ENCODE measurements at places on chromosomes 11 and 22.
A peak's percentile ranks its signal among the peaks of the same experiment; 100 is the strongest.

DNA sequence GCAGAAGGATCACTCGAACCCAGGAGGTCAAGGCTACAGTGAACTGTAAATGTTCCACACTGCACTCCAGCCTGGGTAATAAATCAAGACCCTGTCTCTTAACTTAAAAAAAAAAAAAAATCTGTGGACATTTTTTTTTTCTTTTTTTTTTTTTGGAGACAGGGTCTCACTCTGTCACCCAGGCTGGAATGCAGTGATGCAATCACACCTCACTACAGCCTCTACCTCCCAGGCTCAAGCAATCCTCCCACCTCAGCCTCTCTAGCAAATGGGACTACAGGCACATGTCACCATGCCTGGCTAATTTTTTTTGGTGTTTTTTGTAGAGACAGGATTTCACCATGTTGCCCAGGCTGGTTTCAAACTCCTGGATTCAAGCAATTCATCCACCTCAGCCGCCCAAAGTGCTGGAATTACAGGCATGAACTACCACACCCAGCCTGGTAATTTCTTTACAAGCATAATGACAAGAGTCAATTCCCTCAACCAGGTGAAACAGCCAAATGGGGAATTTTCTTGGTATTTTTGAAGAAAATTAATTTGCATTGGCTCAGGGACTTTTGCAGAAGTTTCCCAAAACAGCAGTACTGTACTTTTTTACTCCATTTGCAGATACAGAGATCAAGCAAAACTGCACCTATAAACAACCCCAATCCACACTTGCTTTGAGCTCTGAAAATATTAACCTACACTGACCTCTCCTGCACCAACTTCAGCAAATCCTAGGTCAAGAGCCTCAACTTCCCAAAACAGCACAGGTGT, 44.0 kb downstream of the MRTFA start:
- DNase-seq, result no peak

DNA sequence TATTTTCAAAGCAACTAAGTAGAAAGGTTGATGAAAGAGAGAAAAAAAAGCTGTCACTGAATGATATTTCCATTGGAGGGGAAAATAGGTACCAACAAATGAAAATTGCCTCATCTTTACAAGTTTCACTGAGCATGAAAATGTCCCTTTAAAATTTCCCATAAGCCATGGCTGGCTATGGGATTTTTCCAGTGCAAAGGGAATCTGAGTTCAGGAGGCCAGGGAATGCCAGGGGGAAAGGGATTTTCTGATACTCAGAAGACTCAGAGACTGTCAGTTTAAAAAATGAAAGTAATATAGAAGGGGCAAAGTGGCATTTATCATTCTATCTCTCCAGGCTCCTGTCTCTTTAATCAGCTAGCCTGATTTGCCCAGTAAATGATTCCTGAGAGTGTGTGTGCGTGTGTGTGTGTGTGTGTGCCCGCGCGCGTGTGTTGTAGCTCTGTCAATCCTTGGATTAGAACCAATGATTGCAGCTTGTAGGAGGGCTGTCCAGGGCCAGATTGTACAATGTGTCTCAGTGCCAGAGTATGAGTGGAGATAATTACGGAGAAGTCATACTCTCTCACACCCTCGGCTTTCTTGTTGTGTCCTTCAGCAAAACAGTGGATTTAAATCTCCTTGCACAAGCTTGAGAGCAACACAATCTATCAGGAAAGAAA, at the start of gene NTM:
Gene NTM, plus strand, starts transcription at position 526 of the 662 bp plus-strand sequence.
- DNase-seq, result peak; percentile 15

DNA sequence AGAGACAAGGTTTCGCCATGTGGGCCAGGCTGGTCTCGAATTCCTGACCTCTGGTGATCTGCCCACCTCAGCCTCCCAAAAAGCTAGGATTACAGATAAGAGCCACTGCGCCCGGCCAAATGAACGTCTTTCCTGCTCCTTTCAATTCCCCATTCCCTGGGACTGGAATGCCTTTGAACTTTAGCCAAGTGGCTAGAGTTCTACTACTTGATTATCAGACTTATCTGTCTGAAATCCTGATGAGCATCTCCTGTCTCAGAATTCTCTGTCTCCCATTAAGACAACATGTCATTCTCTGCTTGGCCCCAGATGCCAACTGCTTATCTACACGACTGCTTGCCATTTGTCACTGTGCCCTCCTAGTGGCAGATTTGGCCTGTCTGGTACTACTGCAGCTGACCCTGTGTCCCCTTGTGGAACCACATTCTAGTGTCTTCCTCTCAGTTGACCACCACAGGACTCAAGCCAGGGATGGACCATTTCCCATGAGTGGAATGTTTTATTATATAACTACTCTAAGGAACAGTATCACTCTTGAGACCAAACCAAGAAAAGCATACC, 33.1 kb upstream of the IPO7 start:
- no peak for DNase-seq

DNA sequence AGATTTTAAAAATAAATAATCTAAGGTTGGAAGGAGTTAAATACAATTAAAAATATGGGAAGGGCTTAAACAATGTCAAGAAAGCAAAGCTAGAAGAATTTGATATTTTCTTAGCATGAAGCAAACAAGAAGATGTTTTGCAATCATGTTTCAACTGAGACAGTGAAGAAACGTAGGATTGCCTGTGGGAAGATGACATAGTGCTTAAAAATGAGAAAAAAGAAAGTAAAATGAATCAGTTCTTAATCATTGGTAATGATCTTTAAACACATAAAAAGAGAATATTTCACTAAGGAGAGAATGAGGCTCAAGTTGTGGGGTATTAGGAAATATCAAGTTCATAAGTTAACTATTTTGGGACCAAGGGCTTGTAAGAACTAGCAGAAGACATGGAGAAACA, 855.0 kb downstream of the METTL15 start:
- DNase-seq, result peak; percentile 92

- no peak for DNase-seq
Measured at GRCh38 chr11:117829369-117829725, 4.8 kb upstream of the FXYD2 start.

GRCh38 chr11:35114906-35115687, 23.9 kb upstream of the CD44 start:
- DNase-seq, result no peak

GRCh38 chr11:16412525-16413172, 56.3 kb upstream of the SOX6 start:
- DNase-seq, result no peak

- no peak for DNase-seq
Measured at GRCh38 chr22:23205339-23206049, 25.2 kb downstream of the BCR start.

DNA sequence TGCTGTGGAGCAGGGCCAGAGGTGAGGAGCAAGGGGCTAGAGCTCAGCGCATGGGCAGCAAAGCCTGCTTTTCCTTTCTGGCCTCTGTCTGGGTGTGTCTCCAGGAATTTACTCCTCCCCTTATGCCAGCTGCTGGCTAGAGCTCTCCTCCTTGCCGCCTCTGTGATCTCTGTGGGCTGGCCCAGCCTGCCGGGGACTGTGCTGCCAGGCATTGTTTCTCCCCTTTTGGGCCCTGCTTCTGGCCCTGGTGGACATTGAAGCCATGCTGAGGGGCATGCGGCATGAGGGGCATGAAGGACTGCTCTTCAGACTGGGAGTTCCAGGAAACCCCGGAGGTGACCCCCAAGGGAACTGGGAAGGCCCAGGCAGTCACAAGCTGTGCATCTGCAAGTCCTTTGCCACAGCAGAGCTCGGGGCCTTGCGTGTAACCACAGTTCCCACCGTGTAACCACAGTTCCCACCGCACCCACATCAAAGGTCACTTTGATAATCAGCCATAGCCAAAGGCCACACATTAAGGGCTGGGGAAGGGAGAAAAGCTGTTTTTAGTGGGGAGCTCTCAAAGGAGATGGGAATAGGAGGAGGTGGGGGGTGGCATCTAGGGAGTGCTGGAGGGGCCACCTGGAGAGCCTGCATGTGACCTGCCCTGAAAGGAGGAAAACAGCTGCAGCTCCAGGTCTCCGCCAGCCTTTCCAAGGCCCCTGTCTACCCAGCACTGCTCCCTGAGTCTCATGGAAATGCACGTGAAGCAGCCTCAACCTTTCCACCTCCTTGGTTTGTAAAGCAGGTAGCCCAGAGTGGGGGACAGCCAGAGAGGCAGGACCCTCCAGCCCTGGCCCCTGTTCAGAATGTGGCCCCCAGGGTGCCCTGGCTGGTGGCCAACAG, 62.3 kb downstream of the PPFIBP2 start:
- DNase-seq, result peak; percentile 12

- no peak for DNase-seq
Measured at GRCh38 chr11:126476266-126476924, 120.9 kb downstream of the ST3GAL4 start.

GRCh38 chr22:47191671-47192650, 429.5 kb downstream of the TBC1D22A start:
- DNase-seq, result no peak

DNA sequence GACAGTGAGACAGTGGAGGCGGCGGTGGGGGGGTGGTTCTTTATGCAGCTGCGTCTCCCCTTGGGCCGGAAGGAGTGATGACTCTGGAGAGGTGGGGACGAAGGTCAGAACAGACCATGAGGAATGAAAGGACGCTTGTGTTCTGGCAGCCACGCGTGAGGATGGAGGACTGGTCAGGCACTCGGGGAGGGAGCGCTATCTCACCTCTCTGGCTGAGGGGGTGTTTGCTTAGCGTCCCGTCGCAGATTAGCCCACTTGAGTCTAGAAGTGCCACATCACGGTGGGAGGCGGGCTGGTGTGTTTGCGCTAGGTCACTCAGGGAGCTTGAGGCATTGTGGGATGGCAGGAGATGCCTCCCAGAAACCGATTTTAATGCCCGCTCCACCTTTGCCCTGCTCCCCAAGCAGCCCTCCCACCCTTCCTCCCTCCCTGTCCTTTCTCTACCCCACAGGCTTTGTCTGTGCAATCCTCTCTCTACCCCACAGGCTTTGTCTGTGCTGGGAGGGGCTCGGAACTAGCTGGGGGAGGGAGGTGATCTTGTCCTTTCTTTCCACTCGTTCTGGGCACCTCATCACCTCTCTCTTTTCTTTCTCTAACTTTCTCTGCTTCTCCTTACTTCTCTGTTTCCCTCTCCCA, 97.8 kb downstream of the PKNOX2 start:
- DNase-seq, result no peak

- DNase-seq, result no peak
Measured at GRCh38 chr11:86815726-86816125, 15.4 kb downstream of the PRSS23 start.
